SJSA1 (cell line): ENCODE measurements at places on chromosomes 3 and 15.

DNA sequence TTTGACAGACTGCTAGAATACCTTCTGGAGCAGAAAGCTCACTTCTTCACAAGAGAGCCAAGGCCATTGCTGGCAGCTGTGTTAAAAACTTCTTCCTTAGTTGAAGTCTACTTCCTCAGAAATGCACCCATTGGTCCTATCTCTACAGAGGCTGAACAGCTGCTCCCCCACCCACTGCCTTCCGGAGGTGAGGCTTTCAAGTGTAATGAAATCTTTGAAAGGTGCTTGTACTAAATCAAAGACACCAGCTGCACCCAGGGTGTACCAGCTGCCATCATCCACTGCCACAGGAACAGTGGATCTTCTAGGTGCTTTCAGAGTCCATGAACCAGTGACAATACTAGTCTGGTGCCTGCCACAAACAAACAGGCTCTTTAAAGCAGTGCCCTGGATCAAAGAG is 26.4 kb upstream of the HERC1 start:
- no peak for DNase-seq

DNA sequence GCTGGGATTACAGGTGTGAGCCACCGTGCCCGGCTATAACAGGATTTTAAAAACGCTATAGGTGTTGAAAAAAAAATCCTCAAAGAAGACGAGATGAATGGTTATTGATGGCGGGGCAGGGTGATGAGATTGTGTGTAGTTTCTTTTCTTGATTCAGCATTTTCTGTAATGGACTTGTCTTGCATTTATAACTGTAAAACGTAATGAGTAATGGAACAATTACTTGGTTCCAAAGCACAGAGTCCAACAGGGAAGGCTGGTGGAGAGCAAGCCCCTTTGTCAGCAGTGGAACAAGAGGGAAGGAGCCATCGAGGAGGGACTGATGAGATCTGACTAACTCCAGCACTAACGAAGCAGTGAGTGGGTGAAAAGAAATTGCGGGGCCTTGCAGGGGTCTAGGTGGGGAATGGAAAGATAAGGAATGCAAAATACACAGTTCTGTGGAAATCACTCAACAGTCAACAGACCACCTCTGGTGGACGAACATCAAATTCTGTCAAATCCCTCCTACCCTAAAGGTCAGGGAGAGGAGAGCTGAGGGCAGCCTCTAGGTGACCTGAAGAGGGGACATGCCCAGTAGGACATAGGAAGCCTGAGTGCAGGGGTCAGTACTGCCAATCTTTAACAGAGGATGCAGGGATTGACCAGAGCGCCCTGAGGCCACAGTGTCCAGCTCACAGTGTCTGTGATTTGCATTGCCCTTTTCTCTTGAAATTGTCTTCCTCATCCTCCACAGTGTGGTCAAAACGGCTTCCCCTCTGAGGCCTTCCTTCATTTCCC is 23.1 kb upstream of the CDCP1 start:
- DNase-seq, result no peak

- no peak for DNase-seq
Measured at GRCh38 chr3:9435316-9435715, 37.9 kb downstream of the SETD5 start.

DNA sequence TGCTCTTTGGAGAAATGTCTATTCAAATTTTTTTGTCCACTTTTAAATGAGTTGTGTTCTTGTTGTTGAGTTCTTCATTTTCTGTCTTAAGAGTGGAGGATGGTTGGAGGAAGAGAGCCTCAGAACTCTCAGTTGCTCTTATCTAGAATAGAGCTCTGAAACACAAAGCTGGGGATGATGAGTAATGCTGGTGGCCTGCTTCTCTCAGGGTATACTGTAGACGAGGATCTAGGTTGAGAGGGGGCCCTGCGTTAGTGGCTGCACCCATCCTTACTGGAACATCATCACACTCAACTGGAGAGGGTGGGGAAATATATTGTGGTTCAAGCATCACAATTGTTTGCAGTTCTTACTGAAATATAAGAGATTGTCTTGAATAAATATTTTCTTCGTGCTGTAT is 1.8 kb downstream of the SPTSSB start:
- no peak for DNase-seq

DNA sequence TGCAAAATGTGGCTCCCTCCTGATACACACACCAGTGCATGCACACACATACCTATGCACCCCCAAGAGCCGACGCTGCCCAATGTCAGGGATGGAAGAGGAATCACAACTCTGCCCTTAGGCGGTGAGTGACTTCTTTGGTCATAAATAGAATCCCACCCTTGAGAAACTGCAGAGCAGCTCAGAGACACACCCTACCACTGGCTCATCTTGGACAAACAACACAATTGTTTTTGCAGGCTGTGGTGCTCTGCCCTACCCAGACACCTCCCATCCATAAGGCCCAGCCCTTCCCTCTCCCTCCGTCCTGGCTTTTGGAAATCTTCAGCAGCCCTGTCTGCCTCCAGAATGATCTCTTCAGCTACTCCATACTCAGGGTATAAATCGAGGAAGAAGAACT is 73.8 kb upstream of the HRH1 start:
- peak; percentile 82 for DNase-seq

DNA sequence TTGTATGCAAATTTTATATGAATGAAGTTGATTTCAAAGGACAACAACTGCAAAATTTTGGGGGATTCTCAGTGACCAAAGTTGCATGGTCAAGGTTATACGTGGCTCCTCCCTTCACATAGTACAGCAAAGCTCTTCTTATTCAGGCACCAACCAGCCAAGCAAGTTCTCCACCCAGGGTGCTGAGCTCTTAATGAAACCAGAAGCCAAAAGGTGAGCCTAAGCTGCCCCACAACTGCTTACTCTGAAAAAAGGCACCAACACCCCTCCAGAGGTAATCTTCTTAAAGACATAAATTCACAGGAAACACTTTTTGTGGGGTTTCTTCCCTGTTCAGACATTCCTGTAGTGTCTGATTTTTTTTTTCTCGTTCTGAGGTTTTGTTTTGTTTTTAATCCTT is 106.1 kb upstream of the GMNC start:
- no peak for DNase-seq

GRCh38 chr15:83204697-83205096 is 2.9 kb downstream of the HDGFL3 start:
- no peak for DNase-seq

GRCh38 chr15:74831813-74832495 is 5.5 kb downstream of the CPLX3 start:
- no peak for DNase-seq

DNA sequence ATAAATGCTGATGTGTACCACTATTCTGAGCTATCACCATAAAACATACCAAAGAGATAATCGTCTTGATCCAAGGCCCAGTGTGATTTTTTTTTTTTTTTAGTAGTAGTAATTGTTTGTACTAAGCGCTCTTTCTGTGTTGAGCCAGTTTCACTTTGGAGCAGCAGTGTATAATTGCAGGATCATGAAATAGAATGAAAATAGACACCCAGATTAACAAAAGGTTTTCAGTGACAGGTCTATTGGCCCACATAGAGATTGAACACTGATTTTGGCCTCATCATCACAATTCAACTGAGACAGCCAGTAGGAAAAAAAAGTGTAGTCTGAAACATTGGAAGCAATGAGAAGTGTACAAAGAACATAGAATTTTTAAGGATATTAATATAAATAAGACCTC is 749.8 kb downstream of the NAALADL2 start:
- DNase-seq, result no peak

GRCh38 chr15:50463423-50464358 is 39.5 kb downstream of the USP8 start:
- peak; percentile 12 for DNase-seq

GRCh38 chr3:126263539-126263938 is 83.2 kb upstream of the ALDH1L1 start:
- no peak for DNase-seq

- no peak for DNase-seq
Measured at GRCh38 chr3:2944628-2945027, 165.5 kb downstream of the IL5RA start.

DNA sequence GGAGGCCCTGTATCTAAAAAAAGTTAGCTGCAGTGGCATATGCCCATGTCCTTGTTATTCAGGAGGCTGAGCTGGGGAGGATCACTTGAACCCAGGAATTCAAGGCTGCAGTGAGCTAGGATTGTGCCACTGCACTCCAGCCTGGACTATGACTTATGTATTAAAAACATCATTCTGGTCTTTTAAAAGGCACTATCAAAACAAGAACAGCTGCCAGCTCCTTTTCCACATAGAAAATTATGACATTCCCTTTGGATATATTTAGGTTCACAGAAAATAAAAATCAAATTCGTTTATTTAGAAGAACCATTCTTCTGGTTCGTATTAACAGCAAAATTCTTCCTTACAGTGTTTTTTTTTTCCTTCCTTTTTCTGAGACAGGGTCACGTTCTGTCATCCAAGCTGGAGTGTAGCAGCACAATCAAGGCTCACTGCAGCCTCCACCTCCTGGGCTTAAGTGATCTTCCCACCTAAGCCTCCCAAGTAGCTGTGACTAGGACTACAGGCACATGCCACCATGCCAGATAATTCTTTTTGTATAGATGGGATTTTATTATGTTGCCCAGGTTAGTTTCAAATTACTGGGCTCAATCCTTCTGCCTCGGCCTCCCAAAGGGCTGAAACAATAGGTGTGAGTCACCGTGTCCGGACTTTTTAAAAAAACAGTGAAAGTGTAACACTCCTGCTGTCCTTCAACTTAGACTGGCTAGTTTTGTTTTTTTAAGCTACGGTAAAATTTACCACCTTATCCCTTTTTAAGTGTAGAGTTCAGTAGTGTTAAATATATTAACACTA is 13.9 kb downstream of the ICE2 start:
- peak; percentile 56 for DNase-seq

DNA sequence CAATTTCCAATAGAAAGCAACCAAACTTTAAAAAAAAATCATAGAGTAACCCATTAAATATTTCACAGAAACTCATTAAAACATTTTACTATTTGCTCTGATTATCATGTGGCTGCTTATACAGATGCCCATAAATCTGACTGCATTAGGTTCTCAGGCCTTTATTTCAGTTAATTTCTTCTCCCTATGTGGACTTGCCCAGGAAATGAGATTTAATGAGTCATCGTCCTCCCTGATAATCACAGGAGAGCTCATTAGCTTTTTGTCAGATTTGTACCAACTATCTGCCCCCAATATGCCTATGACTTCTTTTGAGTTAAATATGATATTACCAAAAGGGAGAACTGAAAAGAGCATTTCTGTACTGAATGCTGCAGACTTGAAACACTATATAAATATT is 168.0 kb downstream of the FOXB1 start:
- no peak for DNase-seq

DNA sequence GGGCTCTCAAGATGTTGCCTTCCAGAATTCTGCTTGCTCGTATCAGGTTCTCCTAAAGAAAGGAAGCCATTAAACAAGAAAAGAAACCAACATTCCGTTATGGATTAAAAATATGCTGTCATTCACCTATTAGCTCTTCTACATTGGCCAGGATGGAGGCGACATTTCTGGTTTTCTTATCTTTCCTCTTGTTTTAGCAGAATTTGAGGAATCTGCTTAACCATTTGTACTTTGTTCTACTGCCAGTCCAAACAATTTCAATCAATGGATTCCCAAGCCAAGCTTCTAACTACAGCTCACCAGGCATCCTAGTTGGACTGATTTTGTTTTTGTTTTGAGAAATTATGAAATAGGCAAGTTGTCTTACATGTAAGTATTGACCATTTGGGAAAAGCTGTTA is 164.6 kb upstream of the TSC22D2 start:
- no peak for DNase-seq

DNA sequence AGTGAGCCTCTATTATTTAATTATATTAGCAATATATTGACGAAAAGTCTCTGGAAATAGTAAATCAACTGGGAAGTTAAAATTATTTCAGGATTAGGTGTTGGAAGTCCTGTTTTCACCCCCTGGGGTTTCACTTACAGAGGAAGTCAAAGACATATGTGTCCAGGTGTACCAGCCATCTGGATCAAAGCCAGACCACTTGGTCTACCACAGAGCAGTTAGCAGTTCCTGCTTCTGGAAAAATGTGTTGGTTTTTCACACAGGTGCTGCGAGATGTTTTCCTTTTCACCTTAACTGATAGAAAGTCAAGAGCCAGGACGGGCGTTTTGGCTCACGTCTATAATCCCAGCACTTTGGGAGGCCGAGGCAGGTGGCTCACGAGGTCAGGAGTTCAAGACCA is 13.1 kb downstream of the MME start:
- no peak for DNase-seq

- no peak for DNase-seq
Measured at GRCh38 chr15:77019521-77020331, 24.8 kb downstream of the PSTPIP1 start.

GRCh38 chr15:88779944-88780343 is 23.3 kb upstream of the ACAN start:
- DNase-seq, result no peak

DNA sequence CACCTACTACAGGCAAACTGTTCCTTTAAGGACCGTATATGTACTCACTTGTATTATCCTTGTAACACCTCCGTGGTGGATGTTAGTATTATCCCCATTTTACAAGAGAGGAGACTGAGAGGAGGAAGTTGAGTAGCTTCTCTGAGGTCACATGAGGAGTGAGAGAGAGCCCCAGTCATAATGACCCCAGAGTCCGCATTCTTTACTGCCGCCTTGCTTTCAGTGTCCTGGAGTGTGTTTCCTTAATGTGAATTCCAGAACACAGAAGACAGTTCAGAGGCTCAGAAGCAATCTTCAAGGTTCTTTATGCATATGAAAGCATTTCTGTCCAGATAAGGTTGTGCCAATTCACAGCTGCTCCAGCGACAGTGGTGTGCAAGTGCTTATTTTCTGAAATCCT is 199.2 kb downstream of the CACNA2D3 start:
- no peak for DNase-seq

- DNase-seq, result peak; percentile 31
Measured at GRCh38 chr15:31271224-31271635, 55.4 kb upstream of the KLF13 start.

DNA sequence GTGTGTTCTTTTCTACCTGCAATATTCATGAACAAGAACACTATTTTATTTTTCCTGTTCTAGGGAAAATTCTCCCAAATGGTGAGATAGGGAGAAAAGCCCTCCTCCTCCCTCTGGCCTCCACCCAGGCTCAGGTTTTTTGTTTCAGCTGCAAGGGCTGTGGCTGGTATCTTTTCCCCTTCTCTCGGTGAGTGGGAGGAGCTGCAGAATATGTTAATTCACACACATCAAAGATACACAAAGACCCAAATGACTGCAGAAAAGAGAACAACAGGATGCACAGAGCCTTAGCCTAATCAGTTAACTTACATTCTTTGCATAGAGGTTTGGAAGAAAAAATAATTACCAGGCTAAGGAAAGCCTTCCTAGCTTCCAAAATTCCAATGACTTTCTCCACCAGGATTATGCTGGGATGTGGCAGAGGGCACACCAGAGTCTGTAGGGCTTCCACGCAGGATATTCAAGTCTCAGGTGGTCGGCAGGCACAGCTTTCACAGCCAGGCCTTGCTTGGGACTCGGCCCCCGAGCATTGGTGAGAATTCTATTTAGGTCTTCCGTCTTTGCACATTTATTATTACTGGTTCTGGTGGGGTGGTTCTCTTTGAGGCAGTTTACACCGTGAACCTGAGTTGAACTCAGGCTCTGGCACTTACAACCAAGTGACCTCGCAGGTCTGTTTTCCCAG is 64.9 kb downstream of the ABHD5 start:
- DNase-seq, result no peak
